ENCODE measurements at places on chromosomes 5 and 9.

- no peak for DNase-seq
These were observed 491.9 kb downstream of the CDH18 start for GRCh38 chr5:19496056-19496455.

GRCh38 chr9:97853844-97854695 lies 1.0 kb downstream of the FOXE1 start:
- DNase-seq = peak; percentile 8

- no peak for DNase-seq
These were observed 210.5 kb downstream of the FSTL4 start for GRCh38 chr5:133401731-133402347.

GRCh38 chr5:151026679-151027078 lies 6.3 kb downstream of the GPX3 start:
- no peak for DNase-seq

DNA sequence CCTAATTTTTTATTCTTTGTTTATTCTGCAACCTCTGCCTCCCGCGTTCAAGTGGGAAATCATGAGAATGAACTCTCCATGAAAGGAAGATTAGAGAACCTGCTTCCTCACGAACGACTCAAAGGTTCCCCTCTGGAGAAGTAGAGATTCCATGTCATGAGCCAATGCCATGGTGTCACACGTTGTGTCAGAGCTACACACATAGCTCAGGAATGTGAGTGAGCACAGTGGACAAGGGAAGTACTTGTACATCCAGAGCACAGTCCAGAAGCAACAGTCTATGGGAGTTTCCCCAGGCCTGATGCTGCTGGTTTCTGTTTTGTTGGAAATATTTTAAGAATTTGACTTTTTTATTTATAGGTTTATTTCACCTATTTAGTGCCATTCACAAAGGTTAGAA lies 26.8 kb upstream of the PPP2CA start:
- DNase-seq = no peak

- DNase-seq = no peak
These were observed 114.2 kb downstream of the OLFM1 start for GRCh38 chr9:135201711-135202110.

- DNase-seq = no peak
These were observed 290.3 kb downstream of the RFX3 start for GRCh38 chr9:3235497-3235896.

- DNase-seq = no peak
These were observed 251.4 kb downstream of the GLIS3 start for GRCh38 chr9:4048441-4048840.

DNA sequence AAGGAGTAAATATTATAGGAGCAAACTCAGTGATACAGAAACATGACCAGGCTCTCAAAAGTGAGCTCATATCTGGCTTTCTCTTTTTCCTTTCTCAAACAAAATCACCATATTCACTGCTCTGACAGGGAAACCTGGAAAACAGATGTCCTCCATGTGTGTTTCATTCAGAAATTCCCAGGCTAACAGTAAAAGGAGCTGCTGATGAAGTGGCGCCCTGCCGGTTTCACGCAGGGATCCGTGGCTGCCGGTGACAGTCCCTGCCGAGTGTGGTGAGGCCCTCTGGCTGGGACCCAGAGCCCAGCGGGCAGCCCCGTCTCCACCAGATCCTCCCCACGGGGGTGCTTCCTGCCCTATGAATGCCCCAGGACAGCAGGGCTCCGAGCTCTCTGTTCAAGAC lies 208.1 kb downstream of the GNA14 start:
- DNase-seq = no peak

GRCh38 chr9:36056896-36057295 lies 20.2 kb downstream of the RECK start:
- DNase-seq = no peak

GRCh38 chr5:59593439-59594007 lies 300.0 kb downstream of the PDE4D start:
- no peak for DNase-seq

DNA sequence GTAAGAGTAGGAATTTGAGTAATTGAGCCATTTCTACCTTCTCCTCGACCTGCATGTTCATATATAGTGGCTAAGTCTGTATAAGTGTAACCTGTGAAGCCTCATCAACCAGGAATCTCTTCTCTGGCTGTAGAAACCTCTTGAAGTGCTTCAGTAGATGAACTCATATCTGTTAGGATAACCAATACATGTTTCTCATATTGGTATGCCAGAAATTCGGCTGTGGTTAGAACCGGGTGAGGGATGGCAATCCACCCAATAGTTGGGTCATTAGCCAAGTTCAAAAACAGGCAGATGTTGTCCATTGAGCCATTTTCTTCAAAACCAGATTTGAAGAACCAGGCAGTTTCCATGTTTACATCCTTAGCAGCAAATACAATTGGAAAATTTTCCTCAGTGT lies 28.9 kb upstream of the GSN start:
- no peak for DNase-seq

GRCh38 chr5:36360307-36360706 lies 58.6 kb upstream of the RANBP3L start:
- DNase-seq = no peak

- DNase-seq = no peak
These were observed 14.8 kb upstream of the CPLX2 start for GRCh38 chr5:175856408-175857100.

- DNase-seq = no peak
These were observed 510.9 kb upstream of the ZNF608 start for GRCh38 chr5:125257057-125257972.

- DNase-seq = no peak
These were observed 18.3 kb downstream of the TNIP1 start for GRCh38 chr5:151062405-151063141.

Measured in activated CD8-positive, alpha-beta memory T cell treated with anti-CD3 and anti-CD28 coated beads for 1 hour (primary cell).